ENCODE measurements at places on chromosomes 4 and X. TPM values are rescaled to one million over a fixed set of nuclear protein-coding genes. Genes with fewer than 3 reads are reported as not detected.

The PAGE1 gene
- not detected for total RNA-seq

The FAT1 gene
- total RNA-seq = 474 TPM

The ASMT gene
- 0.36 TPM for total RNA-seq

- DNase-seq = peak; percentile 95
These were observed 1.2 kb downstream of the BCOR start for GRCh38 chrX:40096395-40097091.

DNA sequence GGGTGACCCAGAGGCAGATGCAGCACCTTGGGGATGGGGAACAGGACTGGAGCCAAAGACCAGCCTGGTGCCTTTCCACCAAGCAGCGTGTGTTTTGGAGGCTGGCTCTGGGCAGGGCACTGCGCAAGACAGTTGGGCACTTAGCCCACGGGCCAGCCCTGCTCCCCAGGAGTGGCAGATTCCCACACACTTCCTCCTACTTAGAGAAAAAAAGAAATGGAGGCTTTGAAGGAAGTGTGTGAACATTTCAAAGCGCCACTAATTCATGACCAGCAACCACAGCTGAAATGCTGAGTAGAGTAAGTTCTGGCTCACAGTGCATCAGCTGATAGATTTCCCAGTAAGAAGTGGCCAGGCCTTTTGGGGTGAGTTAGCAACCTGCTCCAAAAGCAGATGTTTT lies 54.9 kb upstream of the LGI2 start:
- DNase-seq = no peak

DNA sequence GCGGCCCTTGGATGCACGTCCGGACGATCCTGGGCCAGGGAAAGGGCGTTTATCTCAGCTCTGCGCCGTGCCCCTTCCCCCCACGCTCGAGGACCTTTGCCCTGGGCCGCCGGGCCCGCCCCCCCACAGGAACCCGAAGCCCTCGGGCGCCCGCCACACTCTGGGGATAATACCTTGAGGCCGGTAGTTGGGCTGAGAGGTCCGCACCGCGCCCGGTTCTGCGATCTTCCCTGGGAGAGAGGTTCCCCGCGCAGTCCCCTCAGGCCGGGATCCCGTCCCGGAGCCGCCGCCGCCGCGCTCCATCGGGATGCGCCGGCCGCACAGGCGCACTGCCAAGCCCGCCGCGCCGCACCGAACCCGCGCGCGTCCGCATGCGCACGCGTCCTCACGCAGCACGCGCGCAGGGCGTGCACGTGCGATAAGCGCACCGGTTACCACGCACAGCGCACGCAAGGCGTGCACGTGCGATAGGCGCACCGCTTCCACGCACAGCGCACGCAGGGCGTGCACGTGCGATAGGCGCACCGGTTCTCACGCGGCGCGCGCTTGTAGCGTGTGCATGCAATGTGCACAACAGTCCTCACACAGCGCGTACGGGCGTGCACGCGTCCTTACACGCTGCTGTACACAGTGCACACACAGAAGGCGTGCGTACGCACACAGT lies at the start of gene MAP7D2:
Gene MAP7D2, minus strand, starts transcription at position 331 of the 664 bp plus-strand sequence. Its CDS starts 28 bp downstream, at position 303.
- no peak for DNase-seq

DNA sequence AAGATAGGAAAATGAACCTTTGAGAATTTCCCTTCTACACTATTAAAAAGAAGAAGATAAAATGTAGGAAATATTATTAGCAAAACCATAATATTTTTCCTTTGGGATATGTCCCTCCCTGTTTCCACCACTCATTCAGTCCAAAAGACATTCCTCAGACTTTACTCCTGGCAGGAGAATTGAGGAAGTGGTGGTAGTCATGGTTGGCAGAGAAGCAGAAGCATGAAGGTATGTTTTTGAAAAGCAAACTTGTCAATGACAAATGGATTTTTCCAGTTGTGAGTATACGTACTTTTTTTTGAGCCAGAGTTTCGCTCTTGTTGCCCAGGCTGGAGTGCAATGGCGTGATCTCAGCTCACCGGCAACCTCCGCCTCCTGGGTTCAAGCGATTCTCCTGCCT lies 13.7 kb downstream of the STAG2 start:
- DNase-seq = peak; percentile 29

DNA sequence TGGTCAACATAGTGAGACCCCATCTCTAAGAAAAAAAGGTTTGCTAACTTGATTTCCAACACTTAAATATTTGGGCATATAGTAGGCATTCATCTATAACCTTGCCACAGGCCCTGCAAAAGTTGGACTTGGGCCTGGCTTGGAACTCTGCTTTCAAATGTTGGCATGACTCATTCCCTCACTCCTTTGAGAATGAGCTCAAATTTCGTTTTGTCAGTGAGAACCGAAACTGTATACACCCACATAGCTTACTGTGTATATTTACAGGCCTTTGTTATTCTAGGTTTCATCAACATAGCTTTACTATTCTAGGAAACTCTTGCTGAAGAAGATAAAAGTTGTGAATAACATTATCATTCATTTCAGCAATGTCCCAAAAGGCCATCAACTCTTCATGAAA lies 88.7 kb upstream of the ELOVL6 start:
- DNase-seq = peak; percentile 82

GRCh38 chrX:38357747-38358673 lies 5.6 kb downstream of the OTC start:
- no peak for DNase-seq

GRCh38 chr4:114653675-114654074 lies 55.1 kb downstream of the UGT8 start:
- DNase-seq = no peak

- DNase-seq = no peak
These were observed 7.8 kb upstream of the CNGA2 start for GRCh38 chrX:151726751-151727150.

Data from osteoblast (primary cell).